ENCODE measurements at places on chromosomes 11 and 22. TPM values are rescaled to one million over a fixed set of nuclear protein-coding genes. Genes with fewer than 3 reads are reported as not detected.

GRCh38 chr11:75188671-75189070 is 37.8 kb downstream of the SLCO2B1 start:
- no peak for DNase-seq

DNA sequence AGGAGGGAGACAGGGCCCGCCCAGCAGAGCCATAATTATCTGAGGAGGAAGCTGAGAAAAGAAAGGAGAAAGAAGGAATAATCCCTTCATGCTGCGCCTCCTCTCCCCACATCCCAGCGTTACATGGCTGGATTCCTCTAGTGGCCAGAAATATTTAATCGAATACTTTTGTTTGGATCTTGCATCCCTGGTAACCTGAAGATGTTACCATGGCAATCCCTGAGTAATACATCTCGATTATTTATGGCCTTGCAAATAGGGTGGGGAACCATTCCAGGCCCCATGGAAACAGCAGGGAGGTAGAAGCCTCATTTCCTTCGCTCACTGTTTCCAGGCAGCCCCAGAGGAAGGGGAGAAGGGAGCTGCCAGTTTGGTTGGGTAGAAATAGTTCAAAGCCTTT is 357.7 kb downstream of the BUD13 start:
- DNase-seq = no peak

- DNase-seq = no peak
Observed at GRCh38 chr22:42548597-42549330, 5.0 kb upstream of the SERHL2 start.

- no peak for DNase-seq
Observed at GRCh38 chr11:44870615-44871176, 80.0 kb downstream of the TP53I11 start.

DNA sequence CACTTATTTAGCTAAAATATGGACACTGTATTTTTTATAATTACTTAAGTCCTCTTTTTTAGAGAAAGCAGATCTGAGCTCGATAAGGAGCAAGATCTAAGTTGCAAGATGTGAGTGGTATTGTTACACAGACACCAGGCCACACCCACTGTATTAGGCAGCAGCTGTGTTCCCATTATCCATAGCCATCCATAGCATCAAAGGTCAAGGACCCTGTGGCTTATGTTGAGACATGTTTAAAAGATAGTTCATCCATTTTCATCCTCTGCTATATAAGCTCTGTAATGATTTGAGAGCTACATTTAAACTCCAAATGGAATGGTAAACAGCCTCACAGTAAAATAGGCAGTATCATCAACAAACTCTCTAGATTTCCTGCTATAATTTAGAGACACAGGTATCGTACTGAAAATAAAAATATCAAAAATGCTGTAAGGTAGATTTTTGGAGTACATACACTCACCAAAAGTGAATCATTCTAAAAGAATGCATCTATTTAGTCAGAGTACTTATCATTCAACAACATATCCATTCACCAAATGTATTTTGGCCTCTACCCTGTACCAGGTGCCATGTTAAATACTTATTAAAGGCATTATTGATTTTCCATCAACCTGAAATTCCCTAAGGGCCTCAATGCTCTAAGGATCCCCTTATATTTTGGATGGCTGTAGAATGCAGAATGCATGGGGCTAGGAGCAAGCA is 574.0 kb downstream of the LRRC4C start:
- DNase-seq = no peak

The TRPC6 gene
- 5.6 TPM for total RNA-seq

The BBOX1 gene
- 53.0 TPM for total RNA-seq

DNA sequence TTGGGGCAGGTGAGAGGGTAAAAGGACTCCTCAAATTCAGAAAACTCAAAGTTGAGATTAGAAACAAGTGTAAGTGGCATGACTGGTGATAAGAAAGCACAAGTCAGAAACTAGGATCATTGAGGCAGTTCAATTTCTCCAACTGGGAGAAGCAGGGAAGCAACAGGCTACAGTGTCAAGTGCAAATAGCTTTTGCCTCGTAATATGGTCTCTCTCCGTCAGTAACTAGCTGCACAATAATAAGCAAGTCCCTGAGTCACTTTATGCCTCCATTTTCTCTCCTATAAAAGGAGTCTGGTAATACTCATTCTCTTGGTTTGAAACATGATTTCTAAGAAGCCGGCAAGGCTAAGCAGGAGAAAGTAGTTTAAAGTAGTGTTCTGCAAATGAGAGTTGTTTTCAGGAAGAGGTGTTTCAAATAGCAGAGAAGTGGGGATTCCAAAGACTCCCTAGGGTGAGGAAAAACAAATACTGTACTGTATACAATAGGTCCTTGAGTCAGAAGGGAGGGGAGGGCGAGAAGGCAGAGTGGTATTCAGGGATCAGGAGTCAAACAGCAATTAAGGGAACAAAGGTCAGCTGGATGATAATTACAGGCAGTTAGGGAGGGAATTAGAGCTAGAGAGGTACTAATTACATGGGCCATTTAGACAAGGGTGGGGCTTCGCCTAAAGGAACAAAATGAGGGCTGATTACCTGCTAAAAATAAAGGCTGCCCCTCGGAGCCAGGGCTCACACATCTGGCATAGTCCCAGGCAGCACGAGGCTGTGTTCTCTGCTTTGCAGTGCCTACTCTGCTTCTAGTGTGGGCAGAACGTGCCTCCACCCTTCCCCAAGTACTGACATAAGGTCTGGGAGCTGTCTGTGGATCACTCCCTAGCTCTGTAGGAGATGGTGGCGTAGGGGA is 96.0 kb upstream of the BDNF start:
- no peak for DNase-seq

- no peak for DNase-seq
Observed at GRCh38 chr11:133934599-133935550, 21.9 kb downstream of the IGSF9B start.

GRCh38 chr11:61340979-61341378 is 8.0 kb downstream of the TKFC start:
- DNase-seq = no peak

- DNase-seq = no peak
Observed at GRCh38 chr11:83159902-83160865, 3.3 kb downstream of the PCF11 start.

DNA sequence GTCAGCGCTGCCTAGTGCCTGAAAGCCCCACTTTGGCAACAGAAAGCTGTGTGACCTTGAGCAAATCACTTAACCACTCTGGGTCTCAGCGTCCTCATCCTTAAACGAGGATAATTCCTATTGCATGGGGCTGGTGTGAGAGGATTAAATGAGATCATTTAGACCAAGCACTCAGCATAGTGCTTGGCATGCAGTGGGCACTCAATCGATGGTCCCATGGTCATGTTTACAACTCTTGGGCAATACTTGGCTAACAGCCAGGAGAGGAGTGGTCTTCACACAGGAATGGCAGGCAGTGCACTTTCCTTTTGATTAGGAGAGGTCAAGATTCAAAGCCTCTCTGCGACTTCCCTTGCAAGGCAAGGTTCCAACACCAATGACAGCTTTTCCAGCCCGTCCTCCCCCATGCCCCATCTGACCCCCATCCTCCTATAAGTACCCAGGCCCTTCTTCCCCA is 14.1 kb downstream of the TNKS1BP1 start:
- no peak for DNase-seq

The SPDYC gene
- not detected for total RNA-seq

- no peak for DNase-seq
Observed at GRCh38 chr11:74268456-74268855, 43.0 kb downstream of the P4HA3 start.

DNA sequence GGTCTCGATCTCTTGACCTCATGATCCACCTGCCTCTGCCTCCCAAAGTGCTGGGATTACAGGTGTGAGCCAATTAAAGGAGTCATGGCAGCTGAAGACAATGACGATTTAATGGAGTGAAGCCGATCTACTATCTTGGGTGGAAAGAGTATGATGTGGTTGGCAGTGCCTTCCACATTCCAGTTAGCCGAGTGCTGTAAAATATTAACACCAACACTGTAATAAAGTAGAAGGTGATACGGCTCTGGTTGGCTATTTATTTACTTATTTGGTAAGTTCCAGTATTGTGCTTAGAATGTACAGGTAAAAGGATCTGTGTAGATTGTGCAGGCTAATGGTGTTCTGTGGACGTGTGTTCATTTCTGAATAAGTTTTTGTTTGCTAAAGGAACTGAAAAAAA is 149.6 kb upstream of the MTMR2 start:
- DNase-seq = no peak

DNA sequence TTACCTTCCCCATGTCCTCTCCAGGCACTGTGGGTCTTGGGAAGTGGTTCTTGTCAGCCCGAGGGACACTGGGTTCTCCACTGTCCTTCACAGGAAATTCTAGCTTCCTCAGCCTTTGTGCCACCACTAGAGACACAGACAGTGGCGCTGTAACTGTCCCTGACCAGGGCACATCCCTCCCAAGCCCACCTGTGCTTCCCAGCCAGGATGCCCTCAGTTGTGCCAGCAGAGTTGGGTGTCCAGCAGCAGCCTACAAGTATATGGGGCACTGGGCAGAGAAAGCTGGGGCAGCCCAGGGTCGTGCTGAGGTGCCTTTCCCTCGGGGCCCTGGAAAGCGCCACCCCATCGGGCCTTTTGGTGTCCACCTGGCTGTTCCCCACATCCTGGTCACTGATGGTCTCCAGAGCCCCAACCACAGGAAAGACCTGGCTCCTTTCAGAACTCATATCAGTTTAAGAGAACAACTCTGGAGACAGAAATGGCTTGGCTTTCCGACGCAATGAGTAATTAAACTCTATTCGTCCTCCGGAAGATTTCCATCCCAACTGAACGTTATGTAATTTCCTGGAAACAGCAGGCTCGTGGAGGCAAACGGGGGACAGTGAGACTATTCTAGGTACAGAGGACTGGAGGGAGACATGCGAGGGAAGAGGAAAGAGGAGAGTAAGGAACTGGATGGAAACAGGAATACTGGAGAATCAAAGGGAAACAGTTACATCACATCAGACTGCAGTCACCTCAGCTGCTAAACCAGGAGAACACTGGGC is 28.6 kb downstream of the PPP2R1B start:
- no peak for DNase-seq

GRCh38 chr11:34840736-34841386 is 75.3 kb downstream of the APIP start:
- peak; percentile 28 for DNase-seq
